ENCODE measurements at places on chromosomes 6 and 20.

DNA sequence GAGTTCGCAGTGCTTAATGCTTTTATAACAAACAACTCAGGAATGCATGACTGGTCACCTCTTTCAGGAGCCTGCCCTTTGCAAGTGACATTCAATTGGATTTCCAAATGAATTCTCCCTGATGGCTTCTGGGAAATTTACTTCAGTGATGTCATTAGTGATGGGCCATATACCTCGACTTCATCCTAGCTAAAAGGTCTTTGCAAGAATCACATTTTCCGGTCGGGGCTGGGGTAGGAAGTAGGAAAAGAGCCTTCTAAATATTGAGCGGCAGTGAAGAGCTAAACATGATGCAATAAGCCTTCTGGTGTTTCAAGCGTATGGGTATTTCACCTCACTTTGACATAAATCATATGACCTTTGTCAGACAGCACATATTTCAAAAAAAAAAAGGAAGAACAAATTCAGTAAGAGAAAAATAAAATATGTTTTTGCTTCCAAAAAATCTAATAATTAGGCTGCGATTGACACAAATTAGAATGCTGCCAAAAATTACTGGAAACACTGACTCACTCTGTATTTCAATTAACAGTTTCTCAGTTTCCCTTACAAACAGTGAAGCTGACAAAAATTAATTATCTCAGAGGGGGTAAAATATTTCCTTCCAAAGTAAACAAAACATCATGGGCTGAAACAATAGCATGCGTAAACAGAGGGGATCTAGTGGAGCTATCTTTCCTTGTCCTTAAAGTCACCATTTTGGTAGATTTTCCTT, 39.8 kb downstream of the ADTRP start:
- DNase-seq: no peak

GRCh38 chr6:15375018-15375417, 129.1 kb downstream of the JARID2 start:
- DNase-seq: no peak

- no peak for DNase-seq
Measured at GRCh38 chr20:17943343-17943742, 25.3 kb downstream of the SNX5 start.

GRCh38 chr6:21827425-21828202, 234.1 kb downstream of the SOX4 start:
- no peak for DNase-seq

GRCh38 chr6:169428532-169428931, 174.9 kb upstream of the THBS2 start:
- DNase-seq: no peak

DNA sequence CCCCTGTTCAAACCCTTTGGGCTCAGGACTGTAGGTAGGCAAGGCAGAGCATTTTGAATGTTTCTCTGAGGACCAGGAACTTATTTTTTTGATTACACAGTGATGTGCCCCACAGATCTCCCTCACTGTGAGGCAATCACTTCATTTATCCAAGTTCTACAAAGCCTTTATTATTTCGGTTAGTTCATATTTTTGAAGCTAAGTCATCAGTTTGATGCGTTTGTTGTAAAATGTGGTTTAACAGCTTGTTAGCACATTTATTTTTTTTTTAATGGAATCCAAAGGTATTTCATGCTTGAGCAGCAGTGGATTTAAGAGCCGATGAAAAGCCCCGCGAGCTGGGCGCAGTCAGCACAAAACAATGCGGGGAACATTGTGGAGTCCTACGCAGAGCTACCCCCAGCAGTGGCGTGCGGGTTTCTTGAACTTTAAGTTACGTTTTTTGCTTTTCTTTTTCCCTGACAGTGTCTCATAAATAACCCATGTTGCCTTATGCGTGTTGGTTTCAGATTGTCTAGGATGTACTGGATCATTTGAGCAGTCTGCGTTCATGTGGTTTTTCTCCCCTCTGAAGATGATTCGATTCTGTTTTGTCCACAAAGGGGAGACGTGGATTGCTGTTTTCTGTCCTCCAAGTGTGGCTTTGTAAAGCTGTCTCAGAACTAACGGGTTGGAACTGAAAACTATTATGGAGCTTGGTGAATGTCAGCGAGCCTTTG, 233.6 kb upstream of the BMP2 start:
- no peak for DNase-seq
